ENCODE measurements at places on chromosomes 4 and X. TPM values are rescaled to one million over a fixed set of nuclear protein-coding genes. Genes with fewer than 3 reads are reported as not detected.

DNA sequence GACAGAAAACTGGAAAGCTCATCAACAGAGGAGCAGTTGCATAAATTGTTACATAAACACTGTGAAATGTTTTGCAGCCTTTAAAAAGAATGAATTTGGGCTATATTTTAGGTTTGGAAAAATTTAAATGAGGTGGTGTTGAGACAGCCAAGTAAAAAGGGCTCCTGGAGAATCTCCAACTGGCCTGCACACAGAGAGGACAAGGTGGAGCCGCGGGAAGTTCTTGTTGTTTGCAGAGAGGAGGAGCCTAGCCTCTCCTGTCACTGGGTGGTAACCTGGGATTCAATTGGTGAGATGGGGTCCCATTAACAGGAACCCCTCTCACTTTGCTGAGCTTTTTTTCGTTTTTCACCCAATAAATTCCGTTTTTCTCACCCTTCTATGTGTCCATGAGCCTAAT is 13.4 kb downstream of the GIMD1 start:
- peak; percentile 17 for DNase-seq

GRCh38 chr4:139282721-139283075 is 2.7 kb upstream of the MGARP start:
- DNase-seq: no peak

ITGB1BP2 gene
- 7.0 TPM for total RNA-seq

DNA sequence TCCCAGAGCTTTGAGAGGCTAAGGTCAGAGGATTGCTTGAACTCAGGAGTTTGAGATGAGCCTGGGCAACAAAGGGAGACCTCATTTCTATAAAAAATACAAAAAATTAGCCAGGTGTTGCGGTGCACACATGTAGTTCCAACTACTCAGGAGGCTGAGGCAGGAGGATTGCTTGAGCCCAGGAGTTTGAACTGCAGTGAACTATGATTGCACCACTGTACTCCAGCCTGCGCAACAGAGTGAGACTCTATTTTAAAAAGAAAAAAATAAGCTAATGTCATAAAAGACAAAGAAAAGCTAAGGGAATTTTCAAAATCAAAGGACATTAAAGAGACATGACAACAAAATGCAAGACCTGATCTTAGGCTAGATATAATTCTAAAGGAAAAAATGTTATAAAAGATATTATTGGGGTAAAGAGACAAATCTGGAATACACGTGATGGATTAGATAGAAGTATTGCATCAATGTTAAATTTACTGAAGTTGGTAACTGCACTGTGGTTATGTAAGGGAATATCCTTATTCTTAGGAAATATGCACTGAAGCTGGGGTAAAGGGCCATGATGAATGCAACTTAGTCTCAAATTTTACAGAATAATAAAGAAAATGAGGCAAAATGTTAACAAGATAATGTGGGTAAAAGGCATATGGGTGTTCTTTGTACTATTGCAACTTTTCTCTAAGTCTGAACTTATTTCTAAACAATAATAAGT is 75.2 kb downstream of the SPRY1 start:
- DNase-seq: no peak

- DNase-seq: no peak
These were observed 17.0 kb downstream of the PAQR3 start for GRCh38 chr4:78922207-78922606.

SPANXC gene
- not detected for total RNA-seq

- DNase-seq: no peak
These were observed 6.9 kb upstream of the HELT start for GRCh38 chr4:185011408-185011807.

DNA sequence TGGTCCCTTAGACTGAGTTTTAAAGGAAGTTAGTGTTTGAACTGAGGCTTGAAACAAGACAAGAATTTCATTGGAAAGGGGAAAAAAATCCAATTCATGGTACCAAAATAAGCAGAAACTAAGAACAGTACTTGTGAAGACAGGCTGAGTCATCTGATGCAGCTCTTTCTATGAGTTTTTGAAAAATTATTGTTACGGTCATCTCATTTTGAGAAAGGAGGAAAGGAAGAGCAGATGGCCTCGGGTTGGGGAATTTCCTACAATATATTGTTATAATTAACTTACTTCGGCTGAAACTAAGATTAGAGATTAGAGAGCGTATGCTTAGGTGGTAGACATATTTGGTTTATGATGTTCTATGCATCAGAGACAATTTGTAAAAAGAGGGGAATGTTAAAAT is 2164.8 kb upstream of the AGA start:
- no peak for DNase-seq

GRCh38 chr4:5746829-5747737 is 36.1 kb downstream of the EVC start:
- no peak for DNase-seq

- no peak for DNase-seq
These were observed 907.1 kb downstream of the RPA4 start for GRCh38 chrX:97790850-97791249.

DNA sequence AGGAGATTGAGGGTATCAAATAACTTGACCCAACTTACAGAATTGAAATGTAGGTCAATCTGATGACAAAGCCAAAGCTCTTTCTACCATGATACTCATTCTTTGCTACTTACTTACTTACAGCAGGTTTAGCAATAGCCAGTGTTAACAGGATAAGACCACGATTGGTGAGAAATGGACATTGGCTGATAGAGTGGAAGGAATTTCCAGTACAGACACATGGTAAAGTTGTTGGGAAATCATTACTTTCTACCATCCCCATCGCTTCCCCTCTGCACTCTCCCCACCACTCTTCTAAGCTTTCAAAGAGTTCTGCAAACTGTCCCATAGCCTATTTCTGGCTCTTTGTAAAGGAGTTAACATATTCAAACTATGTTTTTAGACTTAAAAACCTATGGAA is 119.7 kb downstream of the CHRNA9 start:
- DNase-seq: no peak

GRCh38 chr4:24856586-24856985 is 56.3 kb downstream of the CCDC149 start:
- no peak for DNase-seq

GRCh38 chr4:54958236-54958635 is 167.2 kb downstream of the KDR start:
- DNase-seq: no peak

DNA sequence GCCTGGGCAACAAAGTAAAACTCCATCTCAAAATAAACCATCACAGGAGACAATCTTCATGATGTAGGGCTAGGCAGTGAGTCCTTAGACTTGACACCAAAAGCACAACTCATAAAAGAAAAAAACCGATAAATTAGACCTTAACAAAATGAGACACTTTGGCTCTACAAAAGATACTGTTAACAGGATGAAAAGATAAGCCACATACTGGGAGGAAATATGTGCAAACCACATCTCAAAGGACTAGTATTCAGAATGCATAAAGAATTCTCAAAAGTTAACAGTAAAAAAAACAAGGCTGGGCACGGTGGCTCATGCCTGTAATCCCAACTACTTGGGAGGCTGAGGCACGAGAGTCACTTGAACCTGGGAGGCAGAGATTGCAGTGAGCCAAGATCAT is 13.2 kb downstream of the EFHC2 start:
- no peak for DNase-seq

GRCh38 chr4:155787113-155787710 is 28.4 kb downstream of the GUCY1B1 start:
- DNase-seq: no peak

NHSL2 gene
- total RNA-seq: 13.6 TPM

GRCh38 chr4:122700178-122700725 is 32.3 kb upstream of the BBS12 start:
- peak; percentile 30 for DNase-seq

DNA sequence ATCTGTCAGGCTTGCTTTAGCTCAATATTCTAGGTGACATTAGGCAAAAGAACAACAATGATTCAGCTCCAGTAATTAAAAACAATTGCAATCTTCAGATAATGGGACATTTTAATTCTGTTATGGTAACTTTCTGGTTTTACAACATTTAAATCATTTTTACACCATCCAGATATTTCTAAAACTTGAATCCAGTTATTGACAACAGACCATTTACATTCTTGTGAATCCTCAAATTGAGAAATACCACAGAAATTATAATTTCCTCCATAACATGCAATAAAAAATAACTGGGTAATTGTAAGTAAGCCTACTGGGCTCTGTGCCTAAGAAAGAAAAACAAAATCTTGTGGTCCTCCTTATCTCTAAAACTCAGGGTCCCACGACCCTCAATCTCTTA is 195.0 kb upstream of the S100G start:
- no peak for DNase-seq

- DNase-seq: no peak
These were observed 146.8 kb downstream of the KLHL4 start for GRCh38 chrX:87664381-87664780.

GRCh38 chr4:15336410-15337167 is 91.2 kb upstream of the C1QTNF7 start:
- DNase-seq: no peak

GRCh38 chrX:81301877-81302276 is 100.0 kb downstream of the SH3BGRL start:
- no peak for DNase-seq

GRCh38 chr4:114385195-114385985 is 213.2 kb upstream of the UGT8 start:
- DNase-seq: no peak

DNA sequence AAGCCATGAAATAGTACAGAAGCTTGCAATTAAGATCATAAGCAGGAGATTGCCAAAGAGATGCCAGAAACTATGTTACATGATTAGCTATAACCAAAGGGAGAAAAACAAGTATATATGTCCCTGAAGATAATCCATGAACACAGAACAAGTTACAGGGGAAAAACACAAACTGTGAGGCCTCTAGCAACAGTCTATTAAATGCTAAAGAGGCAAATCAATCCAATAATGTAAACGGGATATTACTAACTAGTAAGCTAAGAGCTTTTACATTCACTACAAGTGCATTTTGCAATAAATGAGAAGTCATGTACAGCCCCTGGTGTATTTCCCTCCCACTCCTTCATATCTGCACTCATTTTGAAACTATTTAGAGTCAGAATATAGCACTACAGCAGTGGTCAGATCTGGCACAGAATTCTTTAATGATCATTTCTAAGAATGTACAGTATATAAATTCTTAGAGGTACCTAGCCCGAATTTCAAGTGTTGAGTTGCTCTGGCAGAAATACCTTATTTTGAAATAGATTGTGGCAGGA is 449.8 kb upstream of the SMIM31 start:
- no peak for DNase-seq

NXF2B gene
- total RNA-seq: not detected

DNA sequence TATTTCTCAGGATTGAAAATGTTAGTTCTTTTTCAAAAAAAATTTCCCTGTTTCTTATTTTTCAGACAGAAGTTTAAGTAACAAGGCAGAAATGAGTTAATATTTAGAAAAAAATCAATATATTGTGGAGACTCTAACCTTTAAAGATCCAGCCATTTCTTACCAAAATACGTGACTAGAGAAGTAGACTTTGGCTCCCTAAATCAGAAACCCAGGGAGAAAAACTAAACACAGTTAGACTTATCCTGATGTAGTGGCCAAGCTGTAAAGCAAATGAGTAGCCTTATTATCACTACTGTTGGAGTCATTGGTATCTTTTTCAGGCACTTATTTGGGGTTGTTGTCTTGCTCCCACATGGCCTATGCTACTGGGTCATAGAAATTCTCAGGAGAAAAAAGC is 1556.4 kb upstream of the ADGRL3 start:
- DNase-seq: no peak

GRCh38 chr4:83906561-83906960 is 370.7 kb downstream of the GPAT3 start:
- no peak for DNase-seq

- DNase-seq: no peak
These were observed 66.9 kb downstream of the GALNTL6 start for GRCh38 chr4:171880136-171880535.

SOD3 gene
- 86.8 TPM for total RNA-seq

DNA sequence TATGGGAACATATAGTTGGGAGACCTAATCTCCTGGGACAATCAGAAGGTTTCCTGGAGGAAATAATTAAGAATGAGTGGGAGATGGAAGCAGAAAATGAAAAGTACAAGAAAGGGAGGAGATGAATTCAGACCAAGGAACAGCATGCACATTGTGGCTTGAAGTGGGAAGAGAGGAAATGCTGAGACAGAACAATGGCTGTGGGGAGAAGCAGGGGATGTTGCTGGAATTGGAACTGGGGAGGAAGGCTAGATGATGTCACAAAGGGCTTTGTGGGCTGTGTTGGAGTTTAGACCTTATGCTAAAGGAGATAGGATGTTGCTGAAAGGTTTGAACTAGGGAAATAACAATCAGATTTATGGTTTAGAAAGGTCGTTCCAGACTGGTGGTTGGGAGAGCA is 119.5 kb upstream of the DIPK2B start:
- DNase-seq: no peak

MAP9 gene
- 20.4 TPM for total RNA-seq

GUCY1B1 gene
- 13.5 TPM for total RNA-seq

PPEF2 gene
- not detected for total RNA-seq

KLHL13 gene
- total RNA-seq: 22.6 TPM

IL2RG gene
- 8.9 TPM for total RNA-seq

TCEAL5 gene
- 0.17 TPM for total RNA-seq

SMIM31 gene
- total RNA-seq: 21.8 TPM

DNA sequence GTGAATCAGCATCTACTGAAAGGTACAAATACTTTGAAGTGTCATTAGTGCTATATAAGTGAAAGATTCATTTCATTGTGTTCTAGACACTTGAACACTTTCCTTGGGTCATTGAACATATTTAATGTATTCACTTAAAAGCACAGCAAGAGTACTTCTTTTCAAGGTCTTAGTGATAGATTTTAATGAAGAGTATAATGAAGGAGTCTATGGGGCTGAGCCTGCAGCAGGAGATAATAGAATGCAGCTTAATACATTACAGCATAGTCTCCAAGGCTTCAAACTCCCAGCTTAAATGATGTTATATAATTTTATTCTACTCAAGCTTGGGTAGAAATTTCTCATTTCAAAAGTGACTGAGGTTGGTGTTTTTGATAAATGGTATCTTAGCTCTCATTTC is 66.1 kb upstream of the VEGFC start:
- no peak for DNase-seq

DNA sequence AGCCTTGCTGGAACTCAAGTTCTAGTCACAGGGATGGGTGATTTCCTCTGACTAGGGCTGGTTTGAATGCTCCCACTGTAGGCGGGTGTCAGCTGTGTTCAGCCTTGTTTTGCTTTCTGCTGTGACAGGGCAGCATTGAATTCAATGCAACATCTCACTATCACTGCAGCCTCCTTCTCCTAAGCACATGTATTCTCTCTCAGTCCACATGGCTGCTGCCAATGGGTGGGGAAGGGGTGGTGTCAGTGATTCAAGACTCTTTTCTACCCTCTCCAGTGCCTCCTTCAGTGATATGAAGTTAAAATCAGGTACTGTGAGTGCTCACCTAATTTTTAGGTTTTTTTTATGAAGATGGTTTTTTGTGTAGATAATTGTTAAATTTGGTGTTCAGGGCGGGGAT is 46.3 kb downstream of the COL4A5 start:
- no peak for DNase-seq

STATH gene
- not detected for total RNA-seq

MTNR1A gene
- total RNA-seq: not detected

ZNF732 gene
- not detected for total RNA-seq

- no peak for DNase-seq
These were observed 31.6 kb downstream of the TKTL1 start for GRCh38 chrX:154327038-154327820.

ETNPPL gene
- total RNA-seq: 0.40 TPM

Data from mucosa of gallbladder (tissue), 1 donor.